ENCODE measurements at places on chromosomes 2 and 18.

GRCh38 chr2:172582656-172583055 lies 26.8 kb downstream of the PDK1 start:
- no peak for DNase-seq

DNA sequence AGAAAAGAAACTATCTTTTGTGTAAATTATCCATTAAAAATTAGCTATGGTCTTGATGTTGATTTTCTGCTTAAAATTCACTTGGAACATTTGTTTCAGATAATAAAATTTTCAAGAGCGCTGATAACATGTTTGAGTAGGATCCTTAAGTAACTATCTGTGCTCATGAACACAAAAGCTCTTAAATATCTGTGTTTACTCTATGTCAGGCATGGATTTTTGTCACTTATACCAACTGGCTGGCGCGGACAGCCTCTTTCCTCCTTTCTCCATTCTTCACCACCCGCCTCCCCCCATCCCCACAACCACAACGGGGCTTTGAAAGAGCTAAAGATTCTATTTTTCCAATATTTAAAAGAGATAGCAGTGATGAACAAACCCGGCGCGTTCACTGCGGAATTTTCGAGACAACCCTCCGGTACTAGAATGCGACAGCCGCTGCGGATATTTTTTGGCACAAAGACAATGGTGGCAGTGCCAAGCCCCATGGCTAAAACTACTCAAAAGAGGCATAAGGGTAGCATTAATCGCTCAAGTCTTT lies 181.5 kb downstream of the TCF4 start:
- no peak for DNase-seq

DNA sequence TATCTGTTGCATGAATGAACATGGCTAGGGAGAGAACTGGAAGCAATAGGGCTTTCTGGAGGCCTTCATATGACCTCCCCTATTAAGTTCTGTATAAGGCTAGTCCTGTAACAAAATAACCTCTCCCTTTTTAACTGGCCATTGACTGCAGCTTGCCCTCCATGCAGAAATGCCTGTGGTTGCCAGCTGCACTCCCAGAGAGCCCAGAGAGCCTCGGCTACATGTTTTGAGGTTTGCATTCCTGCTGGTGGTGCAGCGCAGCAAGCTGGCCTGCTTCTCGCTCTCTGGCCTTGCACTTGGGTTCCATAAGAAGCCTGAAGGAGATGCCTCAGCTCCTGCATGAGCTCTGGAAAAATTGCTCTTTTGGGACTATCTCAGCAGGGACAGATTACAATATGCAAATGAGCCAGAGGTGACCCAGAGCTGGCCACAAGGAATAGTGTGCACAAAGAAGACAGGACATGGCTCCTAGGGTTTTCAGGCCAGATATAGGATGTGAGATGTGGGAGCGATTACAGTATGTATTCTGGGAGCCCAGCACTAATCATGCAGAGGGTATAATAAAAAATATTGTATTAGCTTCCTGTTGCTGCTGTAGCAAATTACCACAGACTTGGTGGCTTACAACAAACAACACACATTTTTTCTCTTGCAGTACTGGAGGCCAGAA lies 186.7 kb downstream of the INSIG2 start:
- no peak for DNase-seq

- DNase-seq, result no peak
Measured at GRCh38 chr2:195721042-195721441, 64.0 kb downstream of the SLC39A10 start.

GRCh38 chr2:190205657-190206056 lies 114.0 kb downstream of the HIBCH start:
- peak; percentile 1 for DNase-seq

DNA sequence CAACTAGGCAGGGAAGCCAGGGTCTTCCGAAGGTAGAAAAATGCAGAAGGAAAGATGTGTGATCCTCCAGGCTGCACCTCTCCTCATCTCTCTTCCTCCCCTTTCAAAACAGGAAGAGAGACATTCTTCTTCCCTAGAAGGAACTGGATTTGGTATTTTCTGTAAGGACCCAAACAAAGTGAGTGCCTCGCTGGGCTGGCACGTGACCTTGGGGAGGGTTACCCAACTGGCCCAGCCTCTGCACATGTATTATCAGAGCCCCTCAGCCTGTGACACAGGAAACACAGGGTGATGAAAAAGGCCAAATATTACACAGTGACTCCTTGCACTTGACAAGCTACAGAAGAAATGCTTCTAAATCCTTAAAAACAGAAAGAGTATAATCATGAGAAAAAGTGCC lies 2.3 kb downstream of the HJURP start:
- no peak for DNase-seq

GRCh38 chr2:28956415-28956826 lies 24.7 kb upstream of the TOGARAM2 start:
- DNase-seq, result no peak

- DNase-seq, result no peak
Measured at GRCh38 chr2:215136669-215137328, 1.6 kb downstream of the ABCA12 start.

- no peak for DNase-seq
Measured at GRCh38 chr18:13095466-13095865, 104.3 kb downstream of the CEP192 start.

- no peak for DNase-seq
Measured at GRCh38 chr2:61363580-61363979, 107.3 kb downstream of the USP34 start.

GRCh38 chr18:31506024-31506742 lies 8.2 kb downstream of the DSG2 start:
- no peak for DNase-seq

- no peak for DNase-seq
Measured at GRCh38 chr2:84942964-84943421, 28.0 kb upstream of the KCMF1 start.

- no peak for DNase-seq
Measured at GRCh38 chr18:58908006-58908405, 43.3 kb downstream of the ZNF532 start.

GRCh38 chr2:23293731-23294130 lies 91.2 kb upstream of the KLHL29 start:
- no peak for DNase-seq

DNA sequence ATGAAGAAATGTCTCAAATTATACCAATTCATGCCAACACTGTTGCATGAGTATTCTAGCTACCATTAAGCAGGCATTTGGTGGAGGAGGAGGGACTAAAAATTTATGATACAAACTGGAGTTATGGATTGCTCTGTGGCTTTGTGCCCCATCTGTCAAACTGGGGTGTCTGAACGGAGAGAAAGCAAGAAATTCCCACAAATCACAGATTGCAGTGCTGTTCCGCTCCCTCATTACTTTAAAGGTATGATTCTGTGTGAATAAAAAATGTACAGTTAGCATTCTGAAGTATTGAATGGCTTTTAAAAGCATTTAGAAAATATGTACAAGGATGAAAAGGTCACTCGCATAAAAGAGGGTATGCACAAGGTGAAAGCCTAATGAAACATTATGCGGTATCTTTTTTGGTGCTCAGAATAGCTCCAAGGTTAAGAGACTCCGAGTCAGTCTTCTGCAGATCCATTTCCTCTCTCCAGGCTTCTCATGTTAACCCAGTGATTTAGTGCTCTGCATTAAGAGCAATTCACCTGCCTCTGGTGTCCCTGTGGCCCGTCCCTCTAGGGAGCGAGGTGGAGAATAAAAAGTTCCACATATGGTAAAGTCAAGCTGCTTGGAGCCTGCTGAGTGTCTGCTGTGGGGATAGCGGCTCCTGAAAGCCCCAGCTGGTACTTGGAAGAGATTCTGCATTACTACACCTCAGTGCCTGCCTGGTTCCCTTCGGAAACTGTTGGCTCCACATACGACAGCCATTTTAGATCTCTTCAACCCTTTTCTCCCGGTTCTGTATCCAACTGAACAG lies 184.2 kb downstream of the ZNF521 start:
- DNase-seq, result no peak

- no peak for DNase-seq
Measured at GRCh38 chr2:127575941-127576432, 40.5 kb downstream of the MYO7B start.

GRCh38 chr2:173993459-173993858 lies 28.3 kb upstream of the SP3 start:
- DNase-seq, result no peak

GRCh38 chr18:22171258-22172119 lies 2.1 kb downstream of the GATA6 start:
- DNase-seq, result no peak

DNA sequence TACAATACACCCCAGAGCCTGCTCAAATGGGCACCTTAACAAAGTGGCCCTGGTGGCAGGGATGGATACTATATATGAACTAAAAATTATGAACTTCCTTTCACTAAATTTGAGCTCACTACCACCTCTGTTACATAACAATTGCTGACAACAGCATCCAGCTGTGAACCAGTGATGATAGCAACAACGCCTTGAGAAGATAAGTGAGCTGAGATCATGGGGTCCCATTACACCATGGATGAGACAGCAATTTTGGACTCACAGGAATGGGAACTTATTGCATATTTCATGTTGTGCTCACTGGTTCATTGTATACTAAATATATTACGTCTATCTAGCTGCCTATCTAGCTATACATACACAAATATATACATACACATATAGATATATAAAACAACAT lies 16.9 kb upstream of the ALMS1 start:
- DNase-seq, result no peak

DNA sequence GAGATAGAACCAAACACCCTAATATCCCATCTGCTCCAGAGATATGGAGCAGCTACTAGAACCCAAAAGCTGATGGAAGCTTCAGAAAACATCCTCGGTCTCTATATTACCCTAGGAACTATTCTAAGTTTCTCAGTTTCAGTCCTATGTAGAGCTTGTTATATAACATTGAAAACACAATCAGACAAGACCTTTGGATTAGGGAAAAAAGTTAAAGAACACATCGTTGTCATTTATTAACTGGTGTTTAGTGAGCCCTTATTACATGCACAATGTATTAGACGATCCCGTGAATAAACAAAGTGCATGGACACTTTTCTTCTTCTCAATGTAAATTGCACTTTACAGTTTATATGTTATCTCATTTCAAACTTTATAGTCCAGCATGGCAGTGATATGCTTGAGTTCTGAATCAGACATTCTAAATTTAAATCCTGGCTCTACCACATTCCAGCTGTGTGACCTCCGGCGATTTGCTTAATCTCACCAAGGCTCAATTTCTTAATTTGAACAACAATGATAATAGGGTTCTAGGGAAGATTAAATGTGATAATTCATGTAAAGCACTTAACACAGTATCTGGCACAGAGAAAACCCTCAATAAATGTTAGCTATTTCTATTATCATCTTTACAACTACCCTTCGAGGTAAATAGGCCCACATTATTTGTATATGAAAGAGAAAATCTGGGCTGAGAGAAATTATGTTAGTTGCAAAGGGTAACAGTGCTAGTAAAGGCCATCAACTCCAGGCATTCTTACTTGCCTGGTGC lies 83.6 kb upstream of the PIK3C3 start:
- no peak for DNase-seq

GRCh38 chr2:231533777-231534125 lies 3.5 kb upstream of the NMUR1 start:
- no peak for DNase-seq

DNA sequence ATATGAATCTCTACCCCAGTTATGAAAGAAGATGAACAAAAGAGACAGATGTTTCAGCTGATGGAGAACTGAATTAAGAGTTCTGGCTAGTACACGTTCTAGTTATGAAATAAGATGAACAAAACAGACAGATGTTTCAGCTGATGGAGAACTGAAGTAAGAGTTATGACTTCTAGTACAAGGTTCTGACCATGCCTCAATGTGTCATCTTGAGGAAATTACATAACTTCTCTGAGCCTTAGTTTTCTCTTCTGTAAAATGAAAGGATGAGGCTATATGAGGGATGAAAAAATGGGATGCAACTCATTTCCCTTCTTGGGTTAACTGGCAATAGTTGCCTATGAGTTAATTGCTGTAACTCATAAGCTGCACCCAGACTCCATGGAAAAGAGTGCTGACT lies 92.9 kb upstream of the WDR75 start:
- DNase-seq, result no peak

- DNase-seq, result no peak
Measured at GRCh38 chr2:201730651-201731285, 32.3 kb upstream of the MPP4 start.

DNA sequence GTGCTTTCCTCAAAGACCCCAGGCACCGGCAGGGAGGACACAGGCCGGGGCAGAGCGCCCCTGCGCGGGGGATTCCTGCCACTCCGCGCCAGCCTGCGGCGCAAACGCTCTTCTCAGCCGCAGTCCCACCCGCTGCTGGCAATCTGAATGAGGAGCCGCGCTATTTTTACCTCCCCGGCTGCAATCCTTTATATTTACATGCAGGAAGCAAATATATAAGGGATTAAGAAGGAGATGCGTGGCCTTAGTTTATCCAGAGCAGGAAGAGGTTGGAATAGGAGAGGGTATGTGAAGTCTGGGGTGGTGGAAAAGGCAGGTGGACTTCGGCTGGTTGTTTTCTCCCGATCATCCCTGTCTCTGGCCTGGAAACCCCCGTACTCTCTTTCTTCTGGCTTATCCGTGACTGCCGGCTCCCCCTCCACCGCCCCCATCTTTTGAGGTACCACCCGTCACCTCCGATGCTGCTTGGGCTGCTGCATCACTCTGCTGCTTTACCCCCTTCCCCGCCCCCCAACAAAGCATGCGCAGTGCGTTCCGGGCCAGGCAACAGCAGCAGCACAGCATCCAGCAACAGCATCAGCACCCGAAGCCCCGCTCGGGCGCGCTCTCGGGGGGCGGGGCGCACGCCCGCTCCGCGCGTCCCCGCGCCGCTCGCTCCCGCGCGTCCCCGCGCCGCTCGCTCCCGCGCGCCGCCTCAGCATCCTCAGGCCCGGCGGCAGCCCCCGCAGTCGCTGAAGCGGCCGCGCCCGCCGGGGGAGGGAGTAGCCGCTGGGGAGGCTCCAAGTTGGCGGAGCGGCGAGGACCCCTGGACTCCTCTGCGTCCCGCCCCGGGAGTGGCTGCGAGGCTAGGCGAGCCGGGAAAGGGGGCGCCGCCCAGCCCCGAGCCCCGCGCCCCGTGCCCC lies at the start of gene ADAM23:
ADAM23 (plus strand) TSS at position 700 of the 902 bp plus-strand sequence. CDS start 335 bp downstream, outside the sequence.
- DNase-seq, result no peak

DNA sequence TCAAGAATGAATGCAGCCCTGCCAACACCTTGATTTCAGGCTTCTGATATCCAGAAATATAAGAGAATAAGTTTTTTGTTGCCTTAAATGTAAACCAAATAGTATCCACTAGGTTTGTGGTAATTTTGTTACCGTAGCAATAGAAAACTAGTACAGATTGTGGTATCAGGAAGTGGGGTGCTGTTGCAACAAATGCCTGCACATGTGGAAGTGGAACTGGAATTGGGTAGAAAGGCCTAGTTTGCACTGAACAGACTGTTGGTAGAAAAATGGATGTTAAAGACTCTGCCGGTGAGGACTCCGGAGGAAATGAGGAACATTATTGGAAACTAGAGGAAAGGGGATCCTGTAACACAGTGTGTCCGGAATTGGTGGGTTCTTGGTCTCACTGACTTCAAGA lies 145.8 kb upstream of the MGAT5 start:
- no peak for DNase-seq

DNA sequence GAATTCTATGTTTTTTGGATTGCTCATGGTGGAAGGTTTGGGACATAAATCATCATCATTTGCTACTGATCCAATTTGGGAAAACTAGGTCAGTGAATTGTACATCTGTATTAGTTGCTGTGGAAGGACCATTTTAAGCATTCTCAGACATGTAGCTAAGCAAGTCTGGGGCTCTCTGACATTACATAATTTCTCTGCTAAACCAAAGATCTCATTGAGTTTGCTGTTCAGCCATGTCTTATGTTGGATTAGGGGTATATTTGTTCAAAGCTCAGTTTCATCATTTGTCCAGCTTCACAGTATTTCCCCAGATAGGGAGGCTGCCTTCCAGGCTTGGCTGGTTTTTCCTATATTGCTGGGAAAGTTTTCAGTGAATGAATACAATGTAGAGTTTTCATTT lies 399.7 kb downstream of the MTX2 start:
- DNase-seq, result no peak

Measured in AG04450 (cell line).